ENCODE measurements at places on chromosomes 5 and 9. TPM values are rescaled to one million over a fixed set of nuclear protein-coding genes. Genes with fewer than 3 reads are reported as not detected.

DNA sequence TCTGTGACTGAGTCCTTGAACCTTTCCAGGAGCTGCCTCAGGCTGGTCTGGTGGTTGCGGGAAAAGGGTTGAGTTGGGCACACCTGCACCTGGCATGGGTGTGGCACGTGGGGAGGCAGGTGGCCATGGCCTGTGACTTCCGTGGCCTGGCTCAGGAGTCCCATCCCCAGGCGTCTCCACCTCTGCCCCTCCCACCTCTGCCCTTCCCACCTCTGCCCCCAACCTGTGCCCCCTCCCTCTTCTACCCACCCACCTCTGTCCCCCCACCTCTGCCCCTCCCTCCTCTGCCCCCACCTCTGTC lies 1.9 kb upstream of the QRFP start:
- DNase-seq, result no peak

- no peak for DNase-seq
Observed at GRCh38 chr5:112196584-112196983, 222.5 kb downstream of the EPB41L4A start.

PFN3 gene
- total RNA-seq, result not detected

FOXI1 gene
- not detected for total RNA-seq

HTR4 gene
- total RNA-seq, result not detected

CCDC183 gene
- total RNA-seq, result 2.8 TPM

Measured in omental fat pad (tissue), 4 donors.